ENCODE measurements at places on chromosomes 5 and 9. TPM values are rescaled to one million over a fixed set of nuclear protein-coding genes. Genes with fewer than 3 reads are reported as not detected.
A peak's percentile ranks its signal among the peaks of the same experiment; 100 is the strongest.

DNA sequence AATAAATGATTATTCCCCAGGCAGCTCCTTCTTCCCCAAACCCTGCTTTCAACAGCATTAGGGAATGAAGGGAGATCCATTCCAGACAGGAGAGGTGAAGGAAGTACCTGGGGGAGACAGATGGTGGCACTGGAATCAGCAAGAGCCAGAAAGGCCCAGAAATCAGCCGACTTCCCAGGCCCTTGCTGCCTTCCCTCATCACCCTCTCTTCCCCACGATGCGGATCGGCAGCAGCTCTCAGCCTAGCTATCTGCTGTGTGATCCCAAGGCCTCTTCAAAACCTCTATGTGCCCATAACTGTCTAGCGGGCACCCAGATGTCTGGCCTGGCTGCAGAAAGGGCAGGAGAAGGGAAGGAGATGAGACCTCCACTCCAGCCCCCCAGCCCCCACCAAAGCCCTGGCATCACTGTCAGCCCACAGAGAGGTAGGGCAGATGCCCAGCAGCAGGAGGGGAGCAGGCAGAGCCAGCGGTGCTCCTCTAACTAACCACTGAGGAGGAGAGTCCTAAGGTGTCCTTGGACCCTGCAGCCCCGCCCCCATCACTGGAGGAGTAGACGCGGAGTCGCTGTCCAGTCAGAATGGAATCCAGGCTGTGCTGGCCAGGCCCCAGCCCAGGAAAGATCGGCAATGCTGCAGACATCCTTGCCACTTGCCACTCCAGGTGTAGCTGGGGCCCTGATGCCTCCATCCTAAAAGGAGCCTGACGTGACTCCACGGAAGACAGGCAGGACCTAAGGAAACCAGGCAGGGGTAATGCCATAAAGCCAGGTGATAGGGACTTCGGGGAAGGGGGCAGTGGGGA lies 12.7 kb downstream of the CNTFR start:
- DNase-seq: no peak

DNA sequence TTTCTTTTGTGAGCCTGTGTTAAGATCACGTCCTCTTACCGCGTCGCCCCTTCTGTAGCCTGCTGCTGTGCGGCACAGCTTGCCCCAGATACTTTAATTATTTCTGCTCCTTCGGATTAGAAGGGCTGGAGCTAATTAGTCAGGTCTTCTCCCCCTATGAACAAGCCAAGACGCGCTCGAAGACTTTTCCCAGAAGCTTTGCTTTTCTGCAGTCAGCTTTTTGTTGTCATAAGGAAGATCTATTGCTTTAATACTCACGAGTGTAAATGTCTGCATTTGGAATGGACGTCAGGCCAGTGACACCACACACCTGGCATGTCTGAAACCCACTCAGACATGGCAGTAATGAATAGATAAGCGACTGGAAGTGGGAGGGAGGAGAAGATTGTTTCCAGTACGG lies 37.0 kb downstream of the PRUNE2 start:
- DNase-seq: no peak

DNA sequence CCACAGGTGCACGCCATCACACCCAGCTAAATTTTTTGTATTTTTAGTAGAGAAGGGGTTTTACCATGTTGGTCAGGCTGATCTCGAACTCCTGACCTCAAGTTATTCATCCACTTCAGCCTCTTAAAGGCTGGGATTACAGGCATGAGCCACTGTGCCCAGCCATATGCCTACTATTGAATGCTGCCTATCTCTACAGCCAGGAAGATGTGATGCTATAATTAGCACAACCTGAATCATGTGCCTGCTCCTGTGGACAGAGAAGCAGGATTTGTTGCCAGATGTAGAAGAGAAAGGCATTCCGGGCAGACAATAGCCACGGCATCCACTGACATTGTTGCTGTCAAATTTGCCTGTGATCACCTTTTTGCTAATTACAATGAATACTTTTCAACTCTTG lies 24.4 kb upstream of the MLLT3 start:
- DNase-seq: no peak

GRCh38 chr9:87710443-87710842 lies 15.5 kb upstream of the CTSL start:
- no peak for DNase-seq

GRCh38 chr5:135242866-135243555 lies 156.0 kb downstream of the MACROH2A1 start:
- no peak for DNase-seq

- no peak for DNase-seq
Observed at GRCh38 chr9:126822278-126822677, 17.4 kb downstream of the ZBTB43 start.

DNA sequence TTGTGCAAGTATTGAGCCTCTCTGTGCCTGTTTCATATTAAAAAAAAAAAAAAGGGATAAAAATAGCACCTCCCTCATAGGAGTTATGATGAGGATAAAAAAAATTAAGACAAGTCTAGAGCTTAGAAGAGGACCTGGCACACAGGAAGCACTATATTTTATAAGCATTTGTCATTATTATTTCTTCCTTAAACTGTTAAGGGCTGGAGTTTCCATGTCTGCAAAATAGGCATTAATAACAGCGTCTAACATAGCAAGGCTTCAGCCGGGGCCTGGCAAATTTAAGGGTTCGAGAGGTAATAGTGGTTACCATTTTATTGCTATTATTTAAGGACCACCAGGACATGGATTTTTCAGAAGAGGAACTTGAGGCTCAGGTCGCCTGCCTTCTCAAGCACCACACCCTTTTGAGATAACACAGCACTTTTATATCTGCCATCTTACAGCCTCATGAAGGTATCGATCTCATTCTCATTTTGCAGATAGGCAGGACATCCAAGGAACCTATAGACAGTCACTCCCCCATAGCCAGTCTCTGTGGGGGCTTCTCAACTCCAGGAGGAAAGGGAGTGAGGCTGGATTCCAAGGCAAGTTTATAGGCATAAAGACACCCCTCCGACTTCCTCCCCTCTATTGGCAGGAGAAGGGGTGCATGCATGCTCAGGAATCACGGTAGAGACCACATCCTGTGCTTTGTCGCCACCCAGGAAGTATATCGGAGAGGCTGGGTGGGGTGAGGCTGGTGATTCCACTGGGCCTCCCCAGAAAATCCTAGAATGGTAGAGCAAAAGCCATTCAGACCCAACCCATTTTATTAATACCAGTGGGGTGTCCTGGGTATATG lies 2.4 kb downstream of the ANXA6 start:
- DNase-seq: peak; percentile 77

- no peak for DNase-seq
Observed at GRCh38 chr5:169003721-169004541, 297.0 kb downstream of the SLIT3 start.

DNA sequence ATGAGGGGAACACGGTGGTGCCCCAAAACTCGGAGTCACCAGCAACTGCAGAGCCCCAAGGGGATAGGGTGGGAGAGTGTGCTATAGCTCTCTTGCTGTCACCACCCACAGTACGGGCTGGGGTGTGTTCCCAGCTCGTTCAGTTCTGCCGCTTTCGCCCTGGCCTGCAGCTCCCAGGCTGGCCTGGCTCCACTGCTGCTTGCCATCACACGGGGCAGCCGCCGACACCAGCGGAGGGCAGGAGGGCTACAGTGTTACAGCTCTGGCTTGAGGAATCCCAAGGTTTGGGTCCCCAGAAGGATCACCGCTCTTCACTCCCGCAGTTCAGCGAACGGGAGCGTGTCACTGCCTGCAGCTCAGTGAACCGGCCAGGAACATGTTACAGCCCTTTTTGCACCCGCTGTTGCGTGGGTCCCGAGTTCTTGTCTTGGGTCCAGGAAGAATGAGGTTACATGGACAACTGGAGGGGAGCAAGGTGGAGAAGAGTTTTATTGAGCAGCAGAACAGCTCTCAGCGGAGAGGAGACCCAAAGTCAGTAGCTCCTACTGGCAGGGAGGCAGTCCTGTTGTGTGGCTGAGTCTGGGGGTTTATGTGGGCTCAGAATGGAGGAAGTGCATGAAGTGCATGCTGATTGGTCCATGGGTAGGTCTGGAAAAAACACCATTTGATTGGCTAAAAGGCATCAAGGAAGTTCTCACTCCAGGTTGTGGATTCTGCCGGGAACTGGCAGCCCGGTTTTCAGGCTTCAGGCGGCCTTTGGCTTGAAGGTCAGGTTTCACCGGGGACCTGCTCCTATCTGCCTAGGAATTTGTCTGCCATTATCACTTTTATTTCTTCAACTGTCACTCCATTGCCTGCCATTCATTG lies 113.4 kb downstream of the EHMT1 start:
- no peak for DNase-seq

GRCh38 chr9:120711354-120711753 lies 2.9 kb downstream of the MEGF9 start:
- DNase-seq: no peak

DNA sequence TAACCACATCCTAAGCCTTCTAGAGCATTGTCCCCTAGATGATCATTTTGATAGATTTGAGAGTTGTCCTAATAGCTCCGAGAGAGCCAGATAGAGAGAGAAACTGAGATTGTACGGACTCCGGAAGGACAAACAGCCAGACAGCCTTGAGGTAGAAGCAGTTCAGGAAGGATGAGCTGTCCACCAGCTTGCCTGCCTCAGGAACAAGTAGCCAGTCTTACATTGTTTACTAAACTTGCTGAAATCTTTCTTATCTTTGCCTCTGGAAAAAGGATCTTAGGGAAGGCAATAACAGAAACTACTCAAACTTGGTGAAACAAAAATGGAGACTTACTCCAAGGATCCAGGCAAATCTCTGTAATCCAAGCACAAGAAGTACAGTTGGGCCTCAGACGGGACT lies 39.0 kb upstream of the SAP30L start:
- DNase-seq: no peak

- no peak for DNase-seq
Observed at GRCh38 chr9:125421166-125421565, 159.5 kb downstream of the GAPVD1 start.

Gene PCDHB3
- not detected for total RNA-seq

Gene PCDHA11
- not detected for total RNA-seq

Gene SLC45A2
- not detected for total RNA-seq

Gene LCN1
- not detected for total RNA-seq

Gene NUTM2G
- not detected for total RNA-seq

Gene MED7
- 12.1 TPM for total RNA-seq

Gene LVRN
- total RNA-seq: not detected

Gene FSD1L
- 8.1 TPM for total RNA-seq

Gene LHX3
- total RNA-seq: not detected

Gene ZFP37
- total RNA-seq: 0.45 TPM

Gene IQGAP2
- 117 TPM for total RNA-seq

Gene KLF9
- 11.3 TPM for total RNA-seq
